ENCODE measurements at places on chromosomes 3 and 15.

GRCh38 chr3:194089357-194090177 is 46.4 kb upstream of the HES1 start:
- H3K4me3 ChIP-seq, result no peak overlapping the region
- no peak overlapping the region for H3K27ac ChIP-seq
- H3K27me3 ChIP-seq, result peaks cover 3% of the 10 kb centered on the region
- H3K4me1 ChIP-seq, result peaks cover 10% of the 10 kb centered on the region

DNA sequence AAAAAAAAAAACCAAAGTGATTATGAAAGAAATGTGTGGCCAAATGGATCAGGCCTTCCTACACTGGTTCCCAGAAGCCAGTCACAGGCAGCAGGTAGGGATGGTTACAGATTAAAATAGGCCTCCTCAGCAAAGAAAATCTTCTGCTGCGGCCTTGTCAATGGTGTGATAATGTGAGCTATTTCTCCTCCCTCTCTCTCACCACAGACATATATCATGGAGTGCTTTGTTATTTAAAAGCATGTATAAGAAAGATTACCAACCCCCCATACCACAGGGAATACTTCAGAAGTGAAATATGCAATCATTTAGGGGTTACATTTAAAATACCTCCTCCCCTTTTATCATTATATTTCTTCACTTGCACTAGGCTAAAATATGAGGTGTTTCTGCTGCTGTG is 32.2 kb upstream of the LRTM1 start:
- H3K4me1 ChIP-seq, result peaks cover 20% of the 10 kb centered on the region
- DNase-seq, result no peak
- H3K27ac ChIP-seq, result no peak overlapping the region
- H3K4me3 ChIP-seq, result no peak overlapping the region
- no peaks in the 10 kb centered on the region for H3K27me3 ChIP-seq
- no peaks in the 10 kb centered on the region for H3K36me3 ChIP-seq

DNA sequence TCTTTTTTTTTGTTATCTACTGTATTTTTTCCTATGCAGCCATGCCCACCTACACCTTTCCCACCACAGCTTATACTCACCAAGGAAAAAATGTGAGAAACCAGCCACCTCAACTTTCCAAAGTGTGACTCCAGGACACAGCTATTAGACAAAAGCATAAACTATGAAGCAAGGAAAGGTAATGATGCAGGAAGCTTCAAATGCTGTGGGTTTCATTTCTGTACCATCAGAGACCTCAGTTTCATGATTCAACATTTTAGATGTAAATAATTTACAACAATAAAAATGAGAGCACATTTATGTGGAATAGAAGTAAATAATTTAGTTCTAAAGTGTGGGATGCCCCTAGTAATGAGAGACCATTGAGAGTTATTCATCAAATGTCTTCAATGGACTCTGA is 115.1 kb downstream of the CDIN1 start:
- H3K4me3 ChIP-seq, result no peak overlapping the region
- H3K27ac ChIP-seq, result no peak overlapping the region
- no peaks in the 10 kb centered on the region for H3K27me3 ChIP-seq
- DNase-seq, result no peak
- no peaks in the 10 kb centered on the region for H3K36me3 ChIP-seq

DNA sequence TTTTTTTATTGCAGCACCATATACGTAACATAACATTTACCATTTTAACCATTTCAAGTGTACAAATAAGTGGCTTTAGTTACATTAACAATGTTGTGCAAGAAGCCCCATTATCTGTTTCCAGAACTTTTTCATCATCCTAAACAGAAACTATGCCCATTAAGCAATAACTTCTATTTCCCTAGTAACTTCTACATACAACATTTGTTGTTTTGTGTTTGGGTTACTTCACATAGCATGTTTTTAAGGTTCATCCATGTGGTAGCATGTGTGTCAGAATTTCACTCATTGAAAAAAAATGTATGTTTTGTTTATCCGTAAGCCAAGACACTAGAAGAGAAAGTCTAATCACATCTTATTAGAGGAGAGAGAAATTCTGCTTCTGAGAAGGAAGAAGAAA is 450.5 kb upstream of the PDZRN3 start:
- H3K4me3 ChIP-seq, result no peak overlapping the region
- H3K4me1 ChIP-seq, result peaks cover 3% of the 10 kb centered on the region
- peaks cover 3% of the 10 kb centered on the region for H3K27me3 ChIP-seq

GRCh38 chr3:31721676-31722075 is 189.0 kb downstream of the STT3B start:
- H3K27ac ChIP-seq, result no peak overlapping the region
- H3K4me1 ChIP-seq, result peaks cover 2% of the 10 kb centered on the region
- no peaks in the 10 kb centered on the region for H3K36me3 ChIP-seq
- H3K27me3 ChIP-seq, result no peaks in the 10 kb centered on the region
- DNase-seq, result no peak

All from glutamatergic neuron (in vitro differentiated cells).